ENCODE measurements at places on chromosomes 7 and 10. TPM values are rescaled to one million over a fixed set of nuclear protein-coding genes. Genes with fewer than 3 reads are reported as not detected.

PLAC9 gene
- 0.46 TPM for total RNA-seq

PTPRN2 gene
- total RNA-seq: 0.93 TPM

LLCFC1 gene
- not detected for total RNA-seq

APBB1IP gene
- 10.0 TPM for total RNA-seq

ANKRD22 gene
- total RNA-seq: 0.27 TPM

CYP3A7 gene
- total RNA-seq: not detected

PLEKHA1 gene
- 20.4 TPM for total RNA-seq

MRPS33 gene
- total RNA-seq: 118 TPM

CLRN3 gene
- total RNA-seq: not detected

All from A549 treated with RU486 at 1 μM for 4 hours (cell line).